Progenitor cell of endocrine pancreas (in vitro differentiated cells): ENCODE measurements at places on chromosomes 12 and 14.

DNA sequence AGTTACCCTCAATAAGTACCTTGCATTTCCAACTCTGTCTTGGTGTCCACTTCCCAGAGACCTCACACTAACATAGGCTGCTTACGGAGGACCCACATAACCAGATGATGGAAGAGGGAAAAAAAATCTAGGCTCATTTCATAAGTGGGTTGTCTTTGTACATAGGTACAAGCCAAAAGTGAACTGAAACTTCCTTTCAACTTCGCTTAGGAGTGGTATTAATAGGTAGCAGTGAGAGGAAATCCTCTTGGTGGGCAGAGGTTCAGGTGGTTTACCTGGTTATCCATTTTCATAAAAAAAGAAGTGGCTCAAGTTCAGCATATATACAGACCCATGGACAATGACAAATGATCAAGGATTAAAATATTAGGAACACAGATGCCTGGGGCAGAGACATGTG lies 35.8 kb upstream of the RNU6-7 start:
- no peaks in the 10 kb centered on the region for H3K4me1 ChIP-seq
- DNase-seq = no peak
- H3K4me3 ChIP-seq = no peak overlapping the region

DNA sequence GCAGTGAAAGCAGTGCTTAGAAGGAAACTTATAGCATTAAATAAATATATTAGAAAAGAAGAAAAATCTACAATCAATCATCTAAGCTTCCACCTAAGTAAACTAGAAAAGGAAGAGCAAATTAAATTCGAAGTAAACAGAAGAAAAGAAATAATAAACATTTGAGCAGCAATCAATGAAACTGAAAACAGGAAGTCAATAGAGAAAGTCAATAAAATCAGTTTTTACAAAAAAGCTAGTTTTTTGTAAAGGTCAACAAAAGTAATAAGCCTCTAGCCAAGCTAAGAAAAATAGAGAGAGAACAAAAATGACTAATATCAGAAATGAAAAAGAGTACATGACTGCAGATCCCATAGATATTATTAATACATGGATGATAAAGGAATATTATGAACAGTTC lies 34.2 kb upstream of the KTN1 start:
- H3K4me3 ChIP-seq = no peak overlapping the region
- no peak overlapping the region for H3K27ac ChIP-seq
- DNase-seq = no peak
- peaks cover 12% of the 10 kb centered on the region for H3K4me1 ChIP-seq
- H3K27me3 ChIP-seq = peaks cover 4% of the 10 kb centered on the region

DNA sequence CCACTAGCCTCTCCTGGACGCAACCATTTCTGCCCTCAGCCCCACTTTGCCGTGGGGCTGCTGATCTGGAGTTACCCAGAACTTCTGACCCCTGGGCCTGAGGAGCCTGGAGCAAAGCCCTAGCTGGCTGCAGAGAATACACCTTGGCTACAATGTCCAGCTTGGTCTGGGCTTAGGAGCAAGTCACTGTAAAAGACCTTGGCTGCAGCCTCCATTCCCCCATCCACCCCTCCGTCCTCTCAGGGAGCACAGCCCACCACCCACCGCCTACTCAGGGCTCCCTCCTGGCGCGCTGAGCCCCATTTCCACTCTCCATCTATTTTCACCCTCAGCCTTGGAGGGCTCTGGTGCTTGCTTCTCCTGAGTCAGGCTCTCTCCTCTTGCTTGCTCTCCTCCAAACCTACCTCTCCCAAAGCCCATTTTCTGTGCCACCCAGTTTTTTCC lies 42.9 kb downstream of the ERH start:
- H3K4me3 ChIP-seq = no peak overlapping the region
- DNase-seq = no peak
- H3K4me1 ChIP-seq = no peaks in the 10 kb centered on the region
- no peak overlapping the region for H3K27ac ChIP-seq

DNA sequence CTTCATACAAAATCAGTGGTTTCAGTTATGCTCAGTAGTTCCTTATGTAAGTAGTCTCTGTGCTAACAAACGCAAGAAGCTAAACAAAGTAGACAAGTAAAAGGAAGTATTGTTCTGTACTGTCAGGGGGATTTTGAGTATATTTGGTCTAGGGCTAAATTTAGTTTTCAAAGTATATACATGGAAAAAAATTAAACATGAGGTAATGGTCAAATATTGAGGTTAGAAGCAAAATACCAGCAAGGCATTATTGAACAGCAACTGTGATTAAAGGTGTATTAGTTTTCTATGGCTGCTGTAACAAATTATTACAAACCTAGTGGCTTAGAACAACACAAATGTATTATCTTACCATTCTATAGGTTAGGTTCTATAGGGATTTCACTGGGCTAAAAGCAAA lies 18.8 kb downstream of the GNG2 start:
- H3K27me3 ChIP-seq = no peaks in the 10 kb centered on the region
- H3K36me3 ChIP-seq = no peaks in the 10 kb centered on the region
- DNase-seq = no peak
- H3K4me1 ChIP-seq = peaks cover 12% of the 10 kb centered on the region

GRCh38 chr12:105930557-105931503 lies 207.9 kb downstream of the NUAK1 start:
- H3K36me3 ChIP-seq = no peaks in the 10 kb centered on the region
- peaks cover 22% of the 10 kb centered on the region for H3K27me3 ChIP-seq
- no peak overlapping the region for H3K27ac ChIP-seq
- no peaks in the 10 kb centered on the region for H3K4me1 ChIP-seq

DNA sequence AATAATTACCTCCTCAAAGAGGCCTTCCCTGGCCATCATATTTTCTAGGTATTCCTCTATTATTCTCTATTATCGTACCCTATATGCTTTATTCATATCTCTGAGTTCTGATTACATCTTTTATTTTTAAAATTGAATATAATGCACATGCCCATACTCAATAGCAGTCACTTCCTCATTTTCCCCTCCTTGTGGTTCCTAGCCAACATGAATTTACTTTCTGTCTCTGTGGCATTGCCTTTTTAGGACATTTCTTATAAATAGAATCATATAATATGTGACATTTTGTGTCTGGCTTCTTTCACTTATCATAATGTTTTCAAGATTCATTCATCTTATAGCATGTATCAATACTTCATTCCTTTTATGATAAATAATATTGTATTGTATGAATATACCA lies 74.4 kb upstream of the TRHDE start:
- no peak overlapping the region for H3K27ac ChIP-seq
- H3K27me3 ChIP-seq = no peaks in the 10 kb centered on the region
- no peak overlapping the region for H3K4me3 ChIP-seq
- H3K36me3 ChIP-seq = no peaks in the 10 kb centered on the region
- DNase-seq = no peak
- peaks cover 13% of the 10 kb centered on the region for H3K4me1 ChIP-seq
